ENCODE measurements at places on chromosomes 3 and 15.

GRCh38 chr3:177574222-177574856 is 377.1 kb upstream of the TBL1XR1 start:
- DNase-seq, result no peak

- DNase-seq, result no peak
These were observed 43.0 kb upstream of the GLCE start for GRCh38 chr15:69117431-69117871.

- DNase-seq, result no peak
These were observed 26.4 kb upstream of the HGD start for GRCh38 chr3:120708408-120708807.

DNA sequence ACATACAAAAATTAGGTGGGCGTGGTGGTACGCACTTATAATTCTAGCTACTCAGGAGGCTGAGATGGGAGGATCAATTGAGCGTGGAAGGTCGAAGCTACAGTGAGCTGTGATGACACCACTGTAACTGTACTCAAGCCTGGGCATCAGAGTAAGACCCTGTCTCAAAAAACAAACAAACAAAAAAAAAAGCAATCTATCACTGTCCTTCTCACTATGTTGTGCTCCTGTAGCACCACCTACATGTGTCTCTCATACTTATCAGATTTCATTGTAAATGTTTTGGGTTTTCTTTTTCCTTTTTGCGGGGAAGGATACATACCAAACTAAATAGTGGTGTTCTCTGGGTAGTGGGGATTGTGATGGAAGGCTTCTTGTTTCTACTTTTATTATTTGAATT is 14.8 kb downstream of the FANCD2 start:
- DNase-seq, result no peak

DNA sequence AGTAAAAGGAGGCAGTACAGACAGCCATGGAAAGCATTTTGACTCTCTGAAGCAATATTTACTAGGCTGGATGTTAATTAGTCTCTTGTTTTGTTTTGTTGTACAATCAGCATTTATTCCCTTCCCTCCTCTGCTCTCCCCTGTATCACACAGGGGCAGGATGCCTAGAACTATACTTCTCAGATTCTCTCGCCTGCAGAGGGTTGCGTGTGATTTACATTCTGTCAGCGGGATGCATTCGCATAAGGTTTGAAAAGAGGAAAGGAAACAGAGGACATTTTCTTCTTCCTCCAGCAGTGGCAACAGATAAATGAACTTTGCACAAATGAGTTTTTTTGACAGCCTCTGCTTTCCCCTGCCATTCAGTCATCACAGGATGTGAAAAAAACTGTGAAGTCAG is 188.3 kb downstream of the RSL24D1 start:
- no peak for DNase-seq
